Stomach (tissue), 19 donors: ENCODE measurements at places on chromosomes 1 and 21. TPM values are rescaled to one million over a fixed set of nuclear protein-coding genes. Genes with fewer than 3 reads are reported as not detected.
A peak's percentile ranks its signal among the peaks of the same experiment; 100 is the strongest.

AMPD1 gene
- not detected for total RNA-seq

DNA sequence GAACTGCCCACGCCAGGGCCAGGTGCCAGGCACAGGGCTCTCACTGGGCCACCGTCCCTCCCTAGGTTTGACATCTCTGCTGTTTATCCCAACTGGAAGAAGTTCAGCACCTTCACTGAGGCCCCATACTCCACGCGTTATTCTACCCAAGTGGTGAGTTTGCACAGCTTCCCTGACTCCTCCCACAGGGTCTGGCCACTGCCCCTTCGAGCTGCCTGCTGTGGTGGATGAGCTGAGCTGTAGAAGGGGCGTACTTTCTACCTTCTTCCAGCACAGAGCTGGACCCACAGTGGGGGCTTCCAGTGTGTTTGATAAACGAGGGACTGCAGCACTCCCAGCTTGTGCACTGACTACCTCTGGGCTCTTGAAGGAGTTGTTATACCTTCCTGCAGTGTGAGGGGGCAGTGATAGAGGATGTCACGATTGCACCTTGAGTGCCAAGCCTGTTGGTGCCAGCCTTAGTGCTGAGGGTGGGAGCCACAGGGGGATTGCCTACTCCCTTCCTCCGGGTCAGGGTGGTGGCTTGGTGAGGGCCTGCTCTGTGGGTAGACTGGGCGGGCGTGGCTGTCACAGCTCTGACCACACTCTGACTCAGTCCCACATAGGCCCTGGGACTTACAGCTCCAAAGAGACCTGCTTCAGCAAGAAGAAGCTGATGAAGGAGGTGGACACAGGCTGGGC is 5.9 kb upstream of the TTC22 start:
- no peaks in the 10 kb centered on the region for H3K36me3 ChIP-seq
- DNase-seq, result peak; percentile 63
- no peaks in the 10 kb centered on the region for H3K27me3 ChIP-seq
- H3K27ac ChIP-seq, result no peak overlapping the region
- H3K4me3 ChIP-seq, result no peak overlapping the region
- peaks cover 7% of the 10 kb centered on the region for H3K4me1 ChIP-seq

NEGR1 gene
- 7.5 TPM for total RNA-seq

- no peak overlapping the region for H3K27ac ChIP-seq
- no peaks in the 10 kb centered on the region for H3K36me3 ChIP-seq
- no peak overlapping the region for H3K4me3 ChIP-seq
- H3K27me3 ChIP-seq, result no peaks in the 10 kb centered on the region
- DNase-seq, result no peak
- no peaks in the 10 kb centered on the region for H3K4me1 ChIP-seq
These were observed 302.6 kb downstream of the PAPPA2 start for GRCh38 chr1:176765608-176766007.

ZFP69B gene
- total RNA-seq, result not detected

DNA sequence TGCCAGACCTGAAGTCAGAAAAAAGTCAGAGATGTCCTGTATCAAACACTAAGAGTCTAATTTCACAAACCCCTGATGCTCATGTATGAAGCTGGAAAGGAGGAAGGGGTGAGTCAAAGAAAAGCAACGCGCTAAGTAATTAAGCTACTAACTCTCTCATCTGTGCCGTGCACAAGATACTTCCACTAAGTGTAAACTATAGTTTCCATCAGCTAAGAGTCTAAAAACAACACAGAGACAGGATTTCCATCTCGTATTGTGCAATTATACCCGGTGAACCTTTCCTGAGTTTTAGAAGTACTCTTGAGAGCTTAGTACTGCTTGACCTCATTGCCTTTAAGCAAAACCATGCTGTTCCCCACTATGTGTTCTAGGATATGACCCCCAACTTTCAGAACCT is 19.0 kb downstream of the DNALI1 start:
- H3K4me3 ChIP-seq, result no peak overlapping the region
- peaks cover 100% of the 10 kb centered on the region for H3K36me3 ChIP-seq
- H3K27ac ChIP-seq, result no peak overlapping the region
- no peaks in the 10 kb centered on the region for H3K27me3 ChIP-seq
- H3K4me1 ChIP-seq, result no peaks in the 10 kb centered on the region

OR2L3 gene
- total RNA-seq, result not detected

OR14K1 gene
- total RNA-seq, result not detected
